ENCODE measurements at places on chromosomes 3 and 15. TPM values are rescaled to one million over a fixed set of nuclear protein-coding genes. Genes with fewer than 3 reads are reported as not detected.

Gene GLDN
- 10.3 TPM for polyA plus RNA-seq

Gene ANKDD1A
- polyA plus RNA-seq, result 6.2 TPM

Gene ZNF445
- 11.6 TPM for polyA plus RNA-seq

Gene ACKR2
- polyA plus RNA-seq, result 2.7 TPM

Gene RAD51
- 0.85 TPM for polyA plus RNA-seq

Gene FSIP1
- 0.13 TPM for polyA plus RNA-seq

Gene TRPM1
- polyA plus RNA-seq, result not detected

Gene PRSS50
- not detected for polyA plus RNA-seq

Gene DNAJA4
- polyA plus RNA-seq, result 23.7 TPM

Gene CNTN4
- polyA plus RNA-seq, result 1.7 TPM

DNA sequence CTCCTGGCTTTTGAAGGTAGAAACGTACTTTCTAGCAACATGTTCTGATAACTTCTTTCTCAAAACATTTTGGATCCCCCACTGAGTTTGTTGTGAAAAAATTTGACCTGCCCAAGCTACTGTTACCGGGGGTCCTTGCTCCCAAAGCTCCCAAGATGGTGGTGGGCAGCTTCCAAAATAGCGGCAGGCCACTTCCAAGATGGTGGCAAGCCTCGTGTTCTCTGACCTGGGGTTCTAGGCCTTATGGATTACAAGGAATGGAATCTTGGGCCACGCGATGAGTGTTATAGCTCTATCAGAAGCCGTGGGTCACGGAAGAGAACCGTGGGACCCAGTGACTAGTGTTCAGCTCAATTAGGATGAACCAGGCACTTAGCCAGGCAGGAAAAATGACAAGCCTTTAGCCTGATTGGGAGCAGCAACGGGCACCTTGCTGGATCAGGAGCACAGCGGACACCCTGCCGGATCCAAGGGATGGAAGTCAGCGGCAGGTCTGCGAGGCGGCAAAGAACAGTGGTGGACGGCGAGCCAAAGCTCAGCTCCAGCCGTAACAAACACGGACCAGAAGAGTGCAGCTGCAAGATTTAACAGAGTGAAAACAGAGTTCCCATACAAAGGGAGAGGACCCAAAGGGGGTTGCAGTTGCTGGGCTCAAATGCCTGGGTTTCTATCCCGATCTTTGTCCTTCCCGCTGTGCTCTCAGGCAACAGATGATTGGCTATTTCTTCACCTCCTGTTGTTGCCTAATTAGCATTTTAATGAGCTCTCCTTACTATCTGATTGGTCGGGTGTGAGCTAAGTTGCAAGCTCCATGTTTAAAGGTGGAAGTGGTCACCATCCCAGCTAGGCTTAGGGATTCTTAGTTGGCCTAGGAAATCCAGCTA is 133.3 kb downstream of the WDR72 start:
- no peak for DNase-seq

GRCh38 chr3:183411216-183411922 is 17.1 kb downstream of the MCF2L2 start:
- no peak for DNase-seq

DNA sequence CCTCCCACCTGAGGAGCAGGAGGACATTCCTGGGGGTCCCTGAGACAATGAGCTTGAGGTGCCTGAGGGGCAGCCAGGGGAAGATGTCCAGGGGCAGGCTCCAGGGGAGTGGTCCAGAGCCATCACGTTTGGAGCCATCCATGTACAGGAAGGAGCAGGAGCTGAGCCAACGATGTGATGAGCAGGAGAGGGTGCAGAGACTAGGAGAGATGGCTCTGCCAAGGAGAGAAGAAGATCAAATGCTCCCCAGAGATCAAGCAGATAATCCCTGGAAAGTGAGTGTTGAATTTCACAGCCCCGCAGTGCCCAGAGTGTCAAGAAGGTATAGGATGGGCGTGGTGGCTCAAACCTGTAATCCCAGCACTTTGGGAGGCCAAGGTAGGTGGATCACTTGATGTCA is 97.8 kb upstream of the HERC1 start:
- no peak for DNase-seq

- no peak for DNase-seq
Measured at GRCh38 chr3:142946861-142947260, 16.6 kb downstream of the PAQR9 start.

- DNase-seq, result no peak
Measured at GRCh38 chr15:50953302-50953701, 44.8 kb downstream of the AP4E1 start.

DNA sequence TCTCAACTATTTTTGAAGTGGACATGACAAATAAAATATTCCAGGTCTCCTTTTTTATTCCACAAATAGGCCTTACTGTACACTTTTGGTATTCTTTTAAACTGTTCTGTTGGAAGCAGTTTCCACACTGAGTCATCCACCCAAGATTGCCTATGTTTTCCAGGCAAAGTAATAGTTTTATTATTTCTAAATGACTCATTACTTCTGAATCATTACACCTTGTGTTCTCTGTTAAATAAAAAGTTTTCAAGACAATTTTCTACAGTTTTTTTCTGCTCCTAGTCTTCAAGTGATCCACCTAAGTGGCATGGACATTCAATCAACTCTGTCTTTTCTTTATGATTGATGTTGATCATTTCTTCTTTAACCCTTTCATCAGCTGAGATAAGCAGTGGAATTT is 26.5 kb downstream of the PPP2R3A start:
- no peak for DNase-seq

- peak; percentile 59 for DNase-seq
Measured at GRCh38 chr3:124995460-124995994, 60.3 kb downstream of the HEG1 start.

- no peak for DNase-seq
Measured at GRCh38 chr3:116112696-116113095, 332.6 kb downstream of the LSAMP start.

- no peak for DNase-seq
Measured at GRCh38 chr3:15284121-15284889, 48.1 kb downstream of the SH3BP5 start.

- no peak for DNase-seq
Measured at GRCh38 chr15:78061963-78062427, 15.5 kb downstream of the TBC1D2B start.

- DNase-seq, result no peak
Measured at GRCh38 chr15:67195305-67195704, 59.2 kb downstream of the AAGAB start.

- no peak for DNase-seq
Measured at GRCh38 chr3:197589545-197589944, 33.8 kb upstream of the BDH1 start.

DNA sequence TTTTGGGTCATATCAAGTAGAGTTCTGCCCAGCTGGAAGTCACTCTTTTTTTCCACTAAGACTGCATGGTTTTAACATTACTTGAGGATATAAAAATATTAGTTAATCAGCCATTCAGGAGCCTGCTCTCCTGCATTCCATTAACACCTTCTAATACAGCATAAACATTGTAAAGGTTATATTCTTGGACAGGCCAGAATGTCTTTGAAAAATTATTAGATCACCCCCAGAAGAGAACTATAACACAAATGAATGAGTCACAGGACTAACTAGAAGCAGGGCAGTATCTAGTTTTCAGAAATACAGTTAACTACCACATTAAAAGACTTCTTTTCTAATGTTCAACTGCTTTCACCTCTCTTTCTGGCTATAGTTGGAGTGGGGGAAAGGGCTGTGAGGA is 80.9 kb downstream of the THBS1 start:
- no peak for DNase-seq

DNA sequence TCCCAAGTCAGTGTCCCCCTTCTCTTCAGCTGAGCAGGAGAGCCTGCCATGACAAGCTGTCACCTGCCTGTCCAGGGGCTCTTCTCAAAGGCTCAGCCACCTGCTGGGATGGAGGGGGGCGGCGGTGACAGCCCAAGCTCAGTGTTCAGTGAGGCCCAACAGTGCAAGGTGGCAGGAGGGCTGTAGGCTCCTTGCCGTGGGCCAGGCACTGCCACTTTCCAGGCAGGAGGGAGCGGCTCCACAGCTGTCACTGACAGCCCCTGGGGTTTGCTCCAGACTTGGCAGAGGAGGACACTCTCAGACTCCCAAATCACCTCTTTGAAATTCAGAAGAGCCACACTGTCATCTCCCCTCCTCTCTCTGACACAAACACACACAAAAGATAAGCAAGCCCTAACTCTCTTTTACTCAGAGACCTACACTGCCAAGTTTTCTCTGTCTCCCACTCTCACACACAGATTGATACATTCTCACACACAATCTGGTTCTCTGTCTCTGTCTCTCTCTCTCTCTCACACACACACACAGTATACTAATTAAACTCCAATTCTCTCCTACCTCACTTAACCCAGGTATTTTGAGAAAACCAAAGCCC is 443.3 kb downstream of the EPHB1 start:
- no peak for DNase-seq

DNA sequence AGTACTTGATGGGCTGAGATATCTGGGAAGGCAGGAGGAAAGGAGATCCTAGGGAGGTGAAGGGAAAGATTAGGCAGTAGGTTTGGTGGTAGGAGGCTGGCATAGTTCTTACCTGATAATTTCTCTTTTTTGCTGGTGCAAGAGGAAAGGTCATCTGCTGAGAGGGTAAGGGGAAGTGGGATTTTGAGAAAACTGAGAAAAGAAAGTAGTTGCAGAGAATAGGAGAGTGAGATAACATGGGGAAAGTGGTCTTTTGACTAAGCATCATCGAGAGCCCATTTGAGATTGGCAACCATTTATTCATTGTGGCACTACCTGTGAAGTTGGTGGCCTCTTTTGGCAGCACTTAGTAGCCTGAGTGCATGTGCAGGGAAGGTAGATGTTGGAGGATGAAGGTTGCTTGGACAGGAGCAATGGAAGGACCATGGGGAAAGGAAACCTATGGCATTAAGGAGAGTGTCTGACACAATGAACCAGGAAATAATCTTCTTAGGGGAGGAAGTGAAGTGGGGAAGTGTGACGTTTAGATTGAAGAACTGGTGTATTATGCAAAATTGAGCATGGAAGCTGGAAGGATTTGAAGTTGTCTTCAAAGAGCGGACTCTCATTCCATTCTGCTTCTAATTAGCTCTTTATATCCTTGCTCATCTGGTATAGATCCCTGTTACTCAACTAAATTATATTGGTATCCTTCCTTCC is 21.9 kb upstream of the USP13 start:
- DNase-seq, result no peak

- DNase-seq, result no peak
Measured at GRCh38 chr3:26171006-26171405, 381.1 kb downstream of the OXSM start.

GRCh38 chr3:34531156-34531555 is 732.7 kb downstream of the PDCD6IP start:
- no peak for DNase-seq

GRCh38 chr3:122793568-122794416 is at the start of gene HSPBAP1:
HSPBAP1 (minus strand) TSS chr3:122793831; CDS start chr3:122793680, 151 bp downstream.
- DNase-seq, result peak; percentile 95

DNA sequence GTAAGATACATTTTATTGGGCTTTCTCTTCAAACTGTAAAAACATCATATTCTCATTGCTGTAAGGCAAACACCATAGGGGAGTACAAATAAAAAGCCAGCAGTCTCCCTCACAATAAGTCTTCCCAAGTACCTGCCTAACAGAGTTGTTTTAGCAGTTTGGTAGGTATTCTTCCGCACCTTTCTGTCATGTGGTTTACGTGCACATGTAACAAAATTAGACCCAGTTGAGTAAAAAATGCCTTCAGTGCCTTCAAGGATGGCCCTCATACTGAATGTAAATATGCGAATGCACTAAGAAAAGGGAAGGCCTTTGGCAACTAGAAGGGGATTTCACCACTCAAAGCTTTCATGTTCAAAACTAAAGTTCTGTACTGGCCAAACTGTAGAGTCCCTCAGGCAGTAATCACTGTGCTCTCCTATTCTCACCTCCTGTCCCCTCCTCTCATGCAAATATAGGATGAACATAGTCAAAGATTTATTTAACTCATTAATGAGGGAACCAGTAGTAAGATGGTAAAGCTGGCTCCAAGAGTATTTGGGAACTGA is 26.4 kb downstream of the USP3 start:
- no peak for DNase-seq

GRCh38 chr3:169591159-169591951 is 72.2 kb downstream of the MECOM start:
- DNase-seq, result no peak

DNA sequence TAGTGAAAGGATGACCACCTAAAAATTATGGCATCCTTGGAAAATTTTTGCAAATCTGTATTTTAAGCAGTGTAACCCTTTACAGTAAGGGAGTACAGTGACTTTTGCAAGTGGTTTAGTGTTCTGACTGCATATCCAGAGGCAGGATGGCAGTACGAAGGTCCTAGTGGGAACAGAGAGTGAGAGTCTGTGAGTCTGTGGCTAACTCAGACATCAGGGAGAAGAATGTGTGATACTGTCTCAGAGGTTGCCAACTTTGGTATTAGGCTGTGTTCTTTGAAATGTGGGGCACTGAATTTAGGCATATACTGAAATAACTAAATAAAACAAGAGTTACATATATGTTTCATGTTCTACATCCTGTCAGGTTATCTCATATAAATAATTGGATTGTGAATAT is 25.7 kb downstream of the PRKCI start:
- DNase-seq, result no peak

- no peak for DNase-seq
Measured at GRCh38 chr3:33391255-33391995, 48.8 kb downstream of the UBP1 start.

- DNase-seq, result no peak
Measured at GRCh38 chr15:66770518-66771350, 68.7 kb downstream of the SMAD6 start.

DNA sequence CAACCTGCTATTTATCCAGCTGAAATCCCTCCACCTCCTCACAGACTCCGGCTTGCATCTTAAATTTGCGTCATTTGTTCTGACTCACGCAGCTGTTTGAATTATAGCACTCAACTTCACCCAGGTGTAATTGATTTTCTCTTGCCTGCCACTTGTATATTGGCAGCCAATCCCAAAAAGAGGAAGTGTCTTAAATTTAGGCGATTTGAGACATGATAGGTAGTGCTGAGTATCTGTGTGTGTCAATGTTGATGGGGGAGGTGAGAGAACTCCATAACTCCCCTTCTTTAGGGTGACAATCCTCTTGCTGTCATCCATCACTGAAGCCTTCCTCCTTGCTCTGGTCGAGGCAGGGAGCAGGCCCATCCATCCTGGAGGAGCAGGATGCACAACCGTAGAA is 77.2 kb upstream of the TPRG1 start:
- DNase-seq, result no peak

- no peak for DNase-seq
Measured at GRCh38 chr3:29183346-29184087, 97.4 kb upstream of the RBMS3 start.
